ENCODE measurements at places on chromosomes 1 and 21.

- no peak for DNase-seq
Observed at GRCh38 chr1:214939180-214939579, 143.4 kb upstream of the KCNK2 start.

DNA sequence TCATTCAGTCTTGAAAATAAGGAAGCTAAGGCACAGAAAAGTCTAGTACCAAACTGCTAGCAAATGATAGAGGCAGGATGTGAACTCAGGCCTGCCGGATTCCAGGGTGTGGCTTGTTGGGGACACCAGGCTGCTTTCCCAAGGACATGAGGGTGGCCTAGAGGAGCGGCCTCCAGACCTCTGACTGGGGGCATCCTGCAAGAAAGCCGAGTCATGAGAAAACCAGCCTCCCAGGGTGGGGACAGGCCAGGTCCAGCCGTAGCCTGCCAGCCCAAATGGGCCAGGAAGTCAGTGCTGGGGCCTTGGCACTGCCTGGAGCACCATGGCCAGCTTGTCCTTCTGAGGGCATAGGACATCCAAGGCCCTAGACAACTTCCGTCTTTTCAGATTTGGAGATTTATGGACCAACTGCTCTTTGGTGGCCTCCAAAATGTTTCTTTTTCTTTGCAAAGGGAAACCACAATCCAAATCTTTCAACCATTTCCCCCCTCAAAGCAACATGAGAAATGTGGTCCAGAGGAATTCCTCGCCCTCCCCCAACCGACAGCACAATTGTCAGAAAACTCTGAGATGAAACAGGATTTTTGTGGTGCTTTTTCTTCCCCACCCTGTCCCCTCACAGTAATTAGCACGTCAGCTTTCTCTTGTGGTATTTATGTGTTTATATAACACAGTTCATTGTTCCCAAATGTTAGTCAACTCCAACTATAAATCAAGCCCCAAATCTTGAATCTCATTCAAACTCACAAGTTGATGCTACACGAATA is 212.3 kb downstream of the KAZN start:
- DNase-seq, result peak; percentile 92

- peak; percentile 91 for DNase-seq
Observed at GRCh38 chr1:234848972-234849649, 239.1 kb upstream of the IRF2BP2 start.

DNA sequence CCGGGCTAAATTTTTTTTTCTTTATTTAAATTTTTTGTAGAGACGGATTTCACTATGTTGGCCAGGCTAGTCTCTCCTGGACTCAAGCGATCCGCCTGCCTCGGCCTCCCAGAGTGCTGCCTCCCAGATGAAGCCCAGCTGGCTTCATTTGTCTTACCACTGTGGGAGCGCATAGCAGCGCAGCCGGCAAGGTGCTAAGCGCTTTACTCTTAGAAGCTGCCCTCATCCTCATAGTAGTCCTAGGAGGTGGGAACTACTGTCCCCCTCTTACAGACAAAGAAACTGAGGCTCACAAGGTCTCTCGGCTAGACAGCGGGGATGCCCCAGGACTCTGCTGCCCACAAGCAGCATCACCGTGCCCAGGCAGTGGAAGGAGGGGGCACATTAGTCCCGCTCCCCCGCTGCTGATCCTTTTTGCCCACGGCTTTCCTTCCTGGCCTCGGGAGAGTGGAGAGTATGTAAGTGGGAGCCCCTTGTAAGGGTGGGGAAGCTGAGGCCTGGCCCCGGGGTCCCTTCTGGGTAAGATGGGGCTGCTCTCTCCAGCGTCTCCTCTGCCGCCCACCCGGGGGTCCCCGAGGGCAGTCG is 726 bp downstream of the TMEM54 start:
- no peak for DNase-seq

GRCh38 chr1:56180520-56181190 is 398.7 kb downstream of the PLPP3 start:
- no peak for DNase-seq

- no peak for DNase-seq
Observed at GRCh38 chr21:35829067-35829466, 231.3 kb downstream of the SETD4 start.

GRCh38 chr21:16310176-16310575 is 580.4 kb downstream of the USP25 start:
- no peak for DNase-seq

DNA sequence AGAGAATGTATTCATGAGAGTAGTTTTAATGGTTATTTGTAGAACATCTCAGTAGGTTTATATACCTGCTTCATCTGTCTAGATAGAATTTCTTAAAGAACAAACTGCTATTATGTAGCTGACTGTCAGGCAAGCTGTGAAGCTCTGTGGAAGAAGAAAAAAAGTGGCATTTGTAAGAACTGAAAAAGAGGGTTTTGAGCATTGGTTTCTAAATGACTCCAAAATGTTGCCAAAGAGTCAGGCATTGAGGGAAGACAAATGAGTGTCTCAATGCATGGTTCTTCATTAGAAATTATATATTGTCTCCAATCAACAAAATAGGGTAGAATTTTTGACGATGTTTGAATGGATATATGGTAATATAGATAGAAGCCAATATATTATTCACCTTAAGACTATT is 1276.1 kb downstream of the KCNT2 start:
- no peak for DNase-seq

DNA sequence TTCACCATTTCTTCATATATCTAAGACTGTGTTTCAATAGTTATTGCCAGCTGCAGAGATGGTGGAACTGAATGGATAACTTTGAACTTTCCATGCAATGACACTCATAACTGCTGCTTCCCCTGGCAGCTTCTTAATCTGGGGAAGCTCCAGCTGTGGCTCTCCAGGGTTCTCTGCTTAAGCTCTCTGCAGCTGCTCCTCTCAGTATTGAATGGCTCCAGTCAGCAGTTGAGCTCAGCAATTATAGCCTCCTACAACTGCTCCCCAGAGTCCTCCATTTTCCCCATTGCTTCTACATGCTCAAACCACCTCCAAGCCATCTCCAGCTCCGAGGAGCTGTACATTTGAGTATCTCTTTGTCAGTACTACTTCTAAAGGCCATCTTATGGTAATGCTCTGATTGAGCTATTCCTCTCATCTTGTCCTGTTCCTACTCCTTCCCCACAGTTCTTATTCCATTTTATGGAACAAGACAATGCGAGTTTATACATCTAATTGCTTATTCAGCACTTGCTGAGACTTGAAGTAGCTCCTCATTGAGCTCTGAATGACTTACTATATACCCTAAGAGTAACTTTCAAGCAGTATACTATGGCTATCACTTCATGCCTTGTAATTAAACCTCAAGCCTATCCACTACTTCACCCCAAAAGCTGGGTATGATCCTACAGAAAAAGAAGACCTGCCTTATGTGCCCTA is 362.4 kb downstream of the NEGR1 start:
- no peak for DNase-seq

DNA sequence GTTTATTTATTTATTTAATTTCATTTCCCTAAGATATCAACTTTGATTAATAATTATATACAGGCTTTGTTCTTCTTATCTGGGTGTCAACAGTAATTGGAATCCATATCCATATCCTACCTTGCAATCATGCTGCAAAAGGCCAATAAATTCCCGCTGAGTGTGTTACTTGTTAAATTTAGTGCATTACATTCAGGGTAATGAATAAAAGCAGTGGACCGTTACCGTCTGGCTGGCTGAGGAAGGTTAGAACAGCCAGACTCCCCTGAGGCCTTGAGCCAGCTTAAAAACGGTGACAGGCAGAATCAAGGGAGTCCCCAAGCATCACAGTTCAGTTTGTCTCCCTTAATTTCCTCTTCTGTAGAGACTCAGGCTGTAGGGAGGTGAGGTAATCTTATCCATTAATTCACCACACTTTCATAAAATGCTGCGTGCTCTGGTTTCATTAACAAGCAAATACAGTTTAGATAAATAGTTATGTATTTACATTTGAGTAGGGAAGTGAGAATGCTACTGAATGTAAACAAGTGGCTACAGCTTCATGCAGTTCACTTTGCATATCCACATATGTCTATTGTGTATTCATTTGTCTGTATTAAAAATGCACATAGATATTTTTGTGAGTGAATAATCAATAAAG is 888.2 kb upstream of the CXADR start:
- DNase-seq, result no peak

- DNase-seq, result no peak
Observed at GRCh38 chr1:8835941-8836643, 18.7 kb upstream of the RERE start.

- peak; percentile 21 for DNase-seq
Observed at GRCh38 chr1:244653439-244654107, 647 bp downstream of the DESI2 start.

- no peak for DNase-seq
Observed at GRCh38 chr1:236550961-236551851, 27.4 kb downstream of the LGALS8 start.

- peak; percentile 41 for DNase-seq
Observed at GRCh38 chr21:38386967-38387366, 111.3 kb downstream of the ERG start.

- DNase-seq, result no peak
Observed at GRCh38 chr1:22364764-22365163, 86.9 kb upstream of the ZBTB40 start.

- peak; percentile 95 for DNase-seq
Observed at GRCh38 chr1:101200513-101200912, 36.3 kb upstream of the S1PR1 start.

DNA sequence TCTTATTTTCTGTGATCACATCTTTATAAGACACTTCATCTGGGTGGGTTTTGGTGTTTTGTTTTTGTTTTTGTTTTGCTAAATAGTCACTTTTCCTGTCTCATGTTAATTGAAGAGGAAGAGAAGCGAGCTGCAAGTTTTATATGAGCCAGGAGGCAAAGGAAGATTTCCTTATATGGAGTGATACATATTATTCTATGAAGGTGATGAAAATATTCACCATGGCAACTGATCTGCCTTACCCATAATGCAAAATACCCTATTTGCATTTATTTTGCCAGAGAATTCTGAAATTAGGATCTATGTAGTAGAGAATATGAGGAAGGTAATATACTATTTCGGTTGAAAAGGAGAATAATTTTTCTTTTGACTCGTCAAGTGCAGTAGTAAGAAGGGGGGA is 13.9 kb downstream of the CXADR start:
- no peak for DNase-seq

DNA sequence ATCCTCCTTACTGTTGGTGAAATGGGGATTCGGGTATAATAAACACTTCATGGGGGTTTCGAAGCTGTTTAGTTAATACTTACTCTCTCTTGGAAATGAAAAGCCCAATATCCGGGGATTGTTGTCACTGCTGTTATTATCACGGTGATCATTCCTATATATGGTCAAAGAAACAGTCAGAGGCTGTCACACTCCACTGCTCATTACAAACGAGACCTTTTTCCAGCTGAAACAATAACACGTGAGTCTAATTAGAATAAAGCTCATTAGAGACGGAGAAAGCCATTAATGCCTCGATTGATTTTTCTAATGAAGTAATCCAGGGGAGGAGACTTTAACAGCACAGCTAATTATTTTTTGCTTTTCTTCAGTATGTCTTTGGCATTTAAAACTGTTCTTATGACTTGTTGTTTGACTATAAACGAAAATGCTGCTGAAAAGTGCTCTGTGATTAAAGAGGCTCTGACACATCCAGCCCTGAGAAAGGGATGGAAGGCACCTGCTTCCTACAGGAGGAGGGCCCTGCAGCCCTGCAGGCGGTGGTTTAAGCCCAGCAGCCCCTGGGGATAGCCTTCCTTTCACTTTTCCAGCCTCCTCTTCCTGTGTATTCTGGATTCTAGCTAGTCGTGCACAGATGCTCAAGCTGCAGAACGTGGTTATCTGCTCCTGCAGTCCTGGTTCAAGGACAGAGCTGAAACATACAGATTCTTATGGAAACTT is 143.6 kb downstream of the EDEM3 start:
- no peak for DNase-seq

DNA sequence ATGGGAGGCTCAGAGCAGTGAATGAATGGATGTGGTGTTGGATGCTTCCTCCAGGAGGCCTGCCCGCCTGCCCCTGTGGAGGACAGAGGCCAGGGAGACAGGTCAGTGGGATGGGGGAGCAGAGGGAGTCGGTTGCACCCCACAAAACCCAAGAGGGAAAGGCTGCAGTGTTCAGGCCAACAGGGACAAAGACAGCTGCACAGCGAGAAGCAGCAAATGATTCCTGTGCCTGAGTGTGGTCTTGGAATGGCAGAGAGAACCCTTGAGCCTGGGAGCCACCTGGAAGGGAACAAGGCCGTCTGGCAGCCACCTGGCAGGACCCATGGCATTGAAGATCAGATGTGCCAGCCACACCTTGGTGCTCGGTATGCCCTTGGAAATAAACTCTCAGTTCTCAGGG is 8.1 kb downstream of the TFF3 start:
- DNase-seq, result no peak

GRCh38 chr1:214404571-214405213 is 123.7 kb downstream of the SMYD2 start:
- DNase-seq, result peak; percentile 45

All from fibroblast of skin of right quadriceps (primary cell).